ENCODE measurements at places on chromosomes 3 and 15. TPM values are rescaled to one million over a fixed set of nuclear protein-coding genes. Genes with fewer than 3 reads are reported as not detected.

GRCh38 chr3:101591071-101591470, 17.1 kb downstream of the PCNP start:
- no peak for DNase-seq

DNA sequence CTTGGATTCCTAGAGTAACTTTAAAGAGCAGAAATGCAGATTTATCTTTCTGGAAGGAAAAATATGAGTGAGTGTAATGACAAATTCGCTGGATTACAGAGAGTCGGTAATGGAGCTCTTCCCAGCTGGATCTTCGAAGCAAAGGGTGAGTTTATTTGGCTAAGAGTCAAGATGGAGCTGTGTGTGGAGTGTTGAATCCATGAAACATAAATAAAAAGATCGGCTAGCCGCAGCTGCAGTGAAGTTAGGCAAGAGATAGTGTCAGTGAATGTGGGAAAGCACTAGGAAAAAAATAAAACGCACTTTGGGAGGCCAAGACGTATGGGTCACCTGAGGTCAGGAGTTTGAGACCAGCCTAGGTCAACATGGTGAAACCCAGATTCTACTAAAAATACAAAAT, 10.3 kb downstream of the NAALADL2 start:
- no peak for DNase-seq

GRCh38 chr3:55065331-55065730, 137.5 kb upstream of the LRTM1 start:
- no peak for DNase-seq

The GOLGA8J gene
- not detected for total RNA-seq

The SOX2 gene
- 86.1 TPM for total RNA-seq

DNA sequence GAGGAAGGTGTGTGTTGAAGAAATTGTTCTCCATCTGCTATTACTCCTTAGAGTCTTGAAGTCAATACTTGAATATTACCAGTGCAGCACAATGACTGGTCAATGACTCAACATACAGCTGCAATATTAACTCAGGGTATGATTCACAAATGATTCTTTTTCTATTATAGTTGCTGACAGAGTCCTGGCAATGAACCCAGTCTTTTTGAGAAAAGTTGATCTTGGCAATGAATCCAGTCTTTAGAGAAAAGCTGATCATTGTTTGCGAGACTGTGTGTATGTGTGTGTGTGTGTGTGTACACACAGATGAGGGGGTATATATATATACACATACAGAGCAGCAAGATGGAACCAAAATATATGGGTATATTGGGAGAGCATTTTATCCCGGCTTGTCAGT, 315.1 kb downstream of the ZNF385D start:
- DNase-seq, result no peak

The OGG1 gene
- total RNA-seq, result 37.4 TPM

GRCh38 chr15:77276096-77276495, 143.8 kb downstream of the PEAK1 start:
- no peak for DNase-seq

GRCh38 chr3:7074217-7074616, 213.3 kb downstream of the GRM7 start:
- DNase-seq, result no peak

The PLSCR5 gene
- total RNA-seq, result not detected
